ENCODE measurements at places on chromosomes 7 and 10.

DNA sequence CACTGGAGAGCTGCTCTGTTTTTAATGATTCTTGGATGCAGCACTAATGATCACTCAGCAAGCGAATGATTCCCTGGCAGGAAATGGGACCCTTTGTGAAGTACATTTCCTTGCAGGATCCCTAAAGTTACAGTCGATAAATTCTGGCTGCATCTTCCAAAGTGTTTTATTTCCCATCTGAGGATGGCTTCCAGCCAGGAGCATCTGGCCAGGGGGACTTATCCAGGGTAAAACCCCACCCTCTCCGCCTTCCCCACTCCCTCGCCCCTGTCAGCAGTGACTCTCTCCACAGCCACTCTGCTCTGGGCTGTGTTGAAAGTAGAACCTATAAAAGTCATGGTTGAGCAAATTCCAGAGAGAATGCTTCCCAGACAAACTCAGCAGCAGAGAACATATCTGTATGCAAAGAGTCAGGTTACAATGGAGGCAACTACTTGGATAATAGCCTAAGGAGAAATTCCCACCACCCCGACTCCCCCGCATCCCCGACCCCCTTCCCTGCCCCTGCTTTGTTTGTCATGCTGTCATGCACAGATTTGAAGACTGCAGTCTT is 111.0 kb upstream of the ANLN start:
- no peak for DNase-seq

GRCh38 chr10:107914450-107915214 is 750.1 kb upstream of the SORCS1 start:
- no peak for DNase-seq

DNA sequence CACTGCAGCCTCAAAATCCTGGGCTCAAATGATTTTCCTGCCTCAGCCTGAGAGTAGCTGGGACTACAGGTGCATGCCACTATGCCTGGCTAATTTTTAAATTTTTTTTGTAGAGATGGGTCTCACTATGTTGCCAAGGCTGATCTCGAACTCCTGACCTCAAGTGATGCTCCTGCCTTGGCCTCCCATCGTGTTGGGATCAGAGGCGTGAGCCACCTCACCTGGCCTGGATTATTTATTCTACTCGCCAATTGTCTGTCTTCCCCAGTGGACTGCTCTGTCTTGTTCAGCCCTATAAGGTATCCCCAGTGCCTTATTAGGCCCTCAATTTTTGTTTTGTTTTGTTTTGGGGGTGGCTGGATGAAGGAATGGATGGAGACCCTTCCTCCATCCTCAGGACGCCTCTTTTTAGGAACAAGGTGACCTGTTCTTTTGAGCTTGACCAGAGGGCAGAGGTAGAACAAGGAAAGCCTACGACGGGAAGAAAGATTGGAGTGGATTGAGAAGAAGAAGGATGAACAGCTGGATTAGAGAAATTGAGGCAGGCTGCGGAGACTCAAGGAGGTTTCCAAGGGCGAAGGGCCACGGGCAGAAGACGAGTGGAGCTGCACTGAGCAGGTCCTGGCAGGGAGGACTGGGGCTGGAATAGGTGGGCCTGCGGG is 541 bp upstream of the DENND10 start:
- DNase-seq: no peak

DNA sequence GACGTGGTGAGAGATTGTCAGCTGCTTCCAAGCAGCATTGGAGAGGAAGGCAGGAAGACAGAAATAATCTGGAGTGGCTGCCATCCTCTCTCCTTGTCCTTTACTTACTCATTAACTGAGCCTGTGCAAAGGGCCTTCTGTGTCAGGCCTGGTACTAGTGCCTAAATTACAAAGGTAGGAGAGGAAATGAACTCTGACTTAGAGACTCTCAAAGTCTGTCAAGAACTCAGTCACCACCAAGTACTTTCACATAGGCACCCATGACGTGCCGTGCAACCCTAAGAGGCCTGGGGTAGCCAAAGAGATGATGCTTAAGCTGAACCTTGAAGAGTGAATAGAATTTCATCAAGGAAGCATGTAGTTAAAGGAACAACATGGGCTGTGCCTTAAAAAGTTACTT is 866.9 kb downstream of the LRMDA start:
- no peak for DNase-seq

- no peak for DNase-seq
These were observed 17.4 kb downstream of the POLL start for GRCh38 chr10:101570428-101571270.

DNA sequence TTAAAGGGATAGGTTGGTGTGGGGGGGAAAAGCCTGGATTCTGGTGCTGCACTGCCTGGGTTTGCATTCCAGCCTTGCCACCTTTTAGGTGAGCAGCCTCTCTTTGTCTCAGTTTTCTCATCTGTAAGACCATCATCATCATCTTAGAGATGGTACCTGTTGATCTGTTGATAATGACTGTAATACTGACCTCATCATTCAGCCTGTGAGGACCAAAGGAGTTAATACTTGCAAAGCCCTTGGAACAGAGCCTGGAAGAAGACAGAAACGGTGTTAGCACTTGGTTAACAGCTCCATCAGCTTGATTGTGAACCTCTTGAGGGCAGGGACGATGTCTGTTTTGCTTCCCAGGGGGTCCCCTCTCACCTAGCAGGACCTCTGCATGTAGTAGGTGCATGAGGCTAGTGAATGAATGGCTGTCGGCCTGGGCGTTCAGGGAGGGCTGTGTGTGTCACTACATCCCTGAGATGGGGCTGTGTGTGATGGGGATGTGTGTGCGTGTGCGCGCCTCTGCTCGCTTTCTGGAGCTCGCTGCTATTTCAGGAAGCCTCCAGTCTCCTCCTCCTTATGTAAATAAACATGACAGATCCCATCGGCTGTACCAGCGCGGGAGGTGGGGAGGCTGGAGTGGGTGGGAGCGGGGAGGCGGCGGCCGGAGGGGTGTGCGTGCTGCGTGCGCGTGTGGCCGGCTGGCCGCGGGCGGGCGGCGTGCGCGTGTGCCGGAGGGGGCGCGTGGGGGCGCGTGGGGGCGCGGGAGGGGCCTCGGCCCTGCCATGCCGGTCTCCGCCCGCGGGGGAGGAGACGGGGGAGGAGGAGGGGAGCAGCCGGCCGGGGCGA is 61.2 kb downstream of the NEURL1 start:
- no peak for DNase-seq

DNA sequence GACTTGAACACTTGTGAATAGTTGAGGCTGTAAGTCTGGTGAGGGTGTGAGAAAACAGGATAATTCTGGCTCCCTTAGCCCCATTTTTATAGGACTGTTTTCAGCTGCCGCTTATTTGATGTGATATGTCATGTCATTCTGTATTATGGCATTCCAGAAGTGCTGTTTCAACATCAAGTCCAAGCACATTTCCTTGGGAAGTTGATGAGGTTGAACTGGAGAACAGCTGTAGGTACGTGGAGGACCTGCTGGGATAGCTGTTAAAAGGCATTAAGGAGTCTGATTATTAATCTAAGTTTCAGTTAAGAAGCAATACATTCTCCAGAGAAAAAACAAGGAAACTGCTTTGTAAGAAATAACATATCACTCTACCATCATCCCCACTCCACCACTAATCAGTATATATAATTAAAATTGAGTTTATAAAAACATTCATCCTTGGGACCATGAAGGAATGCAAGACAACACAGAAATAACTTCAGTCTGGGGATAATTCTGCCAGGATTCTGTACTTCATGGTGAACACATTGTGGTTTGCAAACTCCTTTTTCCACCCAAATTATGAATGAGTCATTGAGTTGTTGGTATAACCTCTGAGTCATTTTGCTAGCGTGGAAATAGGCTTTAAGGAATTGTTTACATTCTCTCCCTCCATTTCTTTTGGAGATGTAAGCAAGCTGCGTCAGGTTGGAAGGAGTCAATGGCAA is 39.9 kb upstream of the TMEM229A start:
- DNase-seq: no peak

- no peak for DNase-seq
These were observed 727.9 kb upstream of the KCND2 start for GRCh38 chr7:119545118-119545517.

- DNase-seq: no peak
These were observed 75.4 kb downstream of the PROSER2 start for GRCh38 chr10:11898372-11899066.

DNA sequence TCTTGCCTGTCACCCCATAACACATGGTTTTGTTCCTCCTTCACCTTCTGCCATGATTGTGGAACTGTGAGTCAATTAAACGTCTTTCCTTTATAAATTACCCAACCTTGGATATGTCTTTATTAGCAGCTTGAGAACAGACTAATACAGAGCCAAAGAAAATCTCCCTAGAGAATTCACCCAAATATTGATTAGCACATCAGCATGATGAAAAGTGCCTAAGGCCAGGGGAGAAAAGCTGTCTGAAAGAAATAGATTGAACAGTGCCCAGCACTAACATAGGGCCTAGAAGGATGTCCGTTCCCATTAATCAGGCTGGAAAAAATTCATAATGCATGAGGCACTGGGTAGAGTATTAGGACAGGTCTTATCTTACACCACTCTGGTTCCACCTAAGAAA is 111.9 kb upstream of the CALN1 start:
- DNase-seq: no peak

DNA sequence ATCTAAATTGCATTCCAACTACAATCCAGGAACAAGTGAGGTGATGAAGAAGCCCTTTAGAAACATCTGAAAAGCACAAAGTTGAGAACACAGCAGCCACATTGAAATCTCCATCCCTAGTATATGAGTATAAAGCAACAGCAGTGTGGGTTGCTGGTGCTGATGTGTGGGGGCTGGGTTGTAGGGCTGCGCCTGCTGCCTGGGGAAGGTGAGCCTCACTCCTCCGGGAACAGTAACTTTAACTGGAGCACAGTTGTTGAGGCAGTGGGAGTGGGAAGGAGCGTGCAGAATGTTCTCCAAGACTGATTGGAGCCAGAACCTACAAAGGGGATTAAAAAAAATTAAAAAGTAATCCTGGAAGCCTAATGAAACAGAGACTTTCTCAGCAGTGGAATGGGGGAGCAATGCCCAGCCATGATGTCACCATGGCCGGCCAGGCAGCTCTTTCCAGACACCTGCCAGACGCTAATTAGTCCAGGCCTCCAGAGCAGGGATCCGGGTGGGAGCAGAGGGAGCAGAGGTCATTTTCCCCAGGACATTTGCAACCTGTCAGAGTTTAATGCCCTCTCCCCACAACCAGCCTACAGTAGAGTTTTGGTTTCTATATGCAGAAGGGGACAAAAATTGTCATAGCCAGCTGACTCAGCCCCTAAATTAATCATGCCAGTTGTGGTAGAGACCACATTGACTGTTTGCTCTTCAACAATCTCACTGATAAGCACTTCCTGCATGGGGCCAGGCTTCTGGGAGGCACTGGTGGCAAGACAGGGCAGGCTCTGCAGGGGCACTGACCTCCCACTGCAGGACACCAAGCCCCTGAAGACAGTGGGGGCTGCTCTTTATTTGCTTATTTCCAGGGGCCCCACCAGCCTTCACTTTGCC is 133.0 kb upstream of the ZNF32 start:
- DNase-seq: no peak

GRCh38 chr7:153322991-153323390 is 563.4 kb downstream of the ACTR3B start:
- no peak for DNase-seq

DNA sequence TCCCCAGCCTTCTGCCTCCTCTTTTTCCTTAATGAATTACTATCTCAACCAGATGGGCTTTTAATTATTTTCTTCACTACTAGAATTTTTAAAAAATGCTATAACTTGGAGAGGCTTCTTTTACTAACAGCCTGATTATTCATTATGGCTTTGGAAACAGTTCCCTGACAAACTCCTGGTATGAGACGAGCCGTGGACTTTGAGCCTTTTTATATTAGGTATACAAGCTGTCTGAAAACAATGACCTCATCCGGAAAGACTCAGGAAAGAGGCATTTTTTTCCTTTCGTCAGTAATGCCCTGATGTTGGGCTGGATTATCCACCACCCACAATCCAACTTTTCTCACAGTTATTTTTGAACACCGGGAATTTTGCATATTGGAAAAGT is 26.7 kb upstream of the ABLIM1 start:
- DNase-seq: no peak

GRCh38 chr10:111319866-111320265 is 243.0 kb downstream of the ADRA2A start:
- DNase-seq: no peak

DNA sequence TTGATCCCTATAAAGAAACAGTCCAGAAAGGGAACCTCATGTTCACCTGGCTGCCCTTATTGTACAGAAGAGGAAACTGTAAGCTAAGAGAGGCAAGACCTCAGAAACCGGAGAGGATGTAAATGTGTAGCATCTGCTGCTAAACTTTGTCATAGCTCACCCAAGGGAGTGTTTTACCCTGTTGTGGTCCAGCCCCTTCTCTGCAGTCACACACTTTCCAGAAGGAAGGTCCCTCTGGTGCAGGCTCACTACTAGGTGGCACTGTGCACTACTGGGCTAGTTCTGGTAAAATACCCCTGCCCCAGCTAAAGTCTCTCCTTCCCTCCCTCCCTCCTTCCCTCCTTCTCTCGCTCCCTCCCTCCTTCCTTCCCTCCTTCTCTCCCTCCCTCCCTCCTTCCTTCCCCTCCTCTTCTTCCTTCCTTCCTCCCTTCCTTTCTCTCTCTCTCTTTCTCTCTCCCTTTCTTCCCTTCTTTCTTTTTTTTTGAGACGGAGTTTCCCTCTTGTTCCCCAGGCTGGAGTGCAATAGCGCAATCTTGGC is 42.5 kb upstream of the LCOR start:
- DNase-seq: no peak

- no peak for DNase-seq
These were observed 57.9 kb downstream of the NPY start for GRCh38 chr7:24341691-24342413.

GRCh38 chr7:91162436-91162835 is 101.8 kb upstream of the FZD1 start:
- DNase-seq: no peak

- no peak for DNase-seq
These were observed 29.6 kb downstream of the POR start for GRCh38 chr7:75944507-75944906.

DNA sequence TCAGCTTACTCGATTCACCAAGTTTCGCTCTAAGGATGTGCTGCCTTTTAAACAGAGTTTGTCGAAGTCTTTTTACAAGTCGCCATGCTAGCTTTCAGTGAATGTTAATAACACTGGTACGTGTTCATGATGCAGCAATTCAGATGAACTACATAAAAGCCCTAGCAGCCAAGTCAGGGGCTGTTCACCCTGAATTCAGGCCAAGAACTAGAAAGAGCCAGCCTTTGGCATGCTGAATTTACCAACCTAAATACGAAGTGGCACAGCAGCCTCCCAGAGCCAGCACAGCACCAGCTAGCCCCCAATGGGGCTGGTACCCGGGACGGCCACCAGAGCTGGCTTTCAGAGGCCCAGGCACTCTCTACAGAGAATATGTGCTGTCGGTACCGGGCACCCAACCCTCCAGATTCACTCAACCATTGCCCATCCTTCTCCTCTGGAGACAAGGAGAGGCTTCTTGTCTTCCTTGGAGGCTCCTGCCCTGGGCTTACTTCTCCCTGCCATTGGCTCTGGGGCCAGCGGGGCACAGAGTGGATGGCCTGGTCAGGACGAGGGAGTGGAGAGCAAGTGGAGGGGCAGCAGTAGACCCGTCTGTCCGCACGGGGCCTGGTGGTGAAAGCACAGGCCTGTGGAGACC is 64.2 kb downstream of the HIPK2 start:
- DNase-seq: no peak
